ENCODE measurements at places on chromosomes 3 and 15.

DNA sequence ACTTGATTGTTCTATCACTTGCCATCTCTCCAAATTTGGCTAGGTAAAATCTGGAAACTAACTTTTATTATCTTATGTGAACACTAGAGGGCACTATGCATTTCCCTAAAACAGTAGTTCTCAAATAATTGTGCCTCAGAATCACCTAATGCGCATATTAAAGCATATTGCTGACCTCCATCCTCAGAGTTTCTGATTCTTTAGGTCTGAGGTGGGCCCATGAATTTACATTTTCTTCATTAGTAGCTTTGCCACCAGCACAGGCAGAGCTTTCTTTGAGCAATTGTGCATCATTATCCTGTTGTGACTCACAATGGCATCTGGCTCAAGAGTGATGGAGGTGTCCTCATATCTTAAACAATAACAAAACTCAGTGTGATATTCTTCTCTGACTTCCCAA, 17.5 kb upstream of the BCHE start:
- peak; percentile 33 for DNase-seq

- no peak for DNase-seq
Measured at GRCh38 chr3:61559136-61559731, 2.1 kb upstream of the PTPRG start.

DNA sequence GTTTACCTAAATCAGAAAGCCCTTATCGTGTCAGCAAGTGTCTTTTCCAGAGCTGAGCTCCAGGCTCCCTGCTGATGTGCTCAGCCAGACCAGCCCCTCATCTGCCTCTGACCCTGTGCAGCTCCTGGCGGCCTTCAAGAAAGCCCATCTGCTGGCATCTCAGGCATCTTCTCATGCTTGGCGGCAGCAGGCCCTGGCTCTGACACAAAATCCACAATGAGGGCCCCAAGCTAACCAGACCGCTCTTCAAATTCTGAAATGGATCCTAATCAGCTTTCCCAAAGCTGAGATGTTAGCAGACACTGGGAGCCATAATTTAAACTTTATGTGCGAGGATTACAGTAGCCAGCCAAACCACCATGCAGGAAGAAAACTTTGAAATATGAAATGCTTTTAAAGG, 50.8 kb upstream of the CTDSPL start:
- DNase-seq = no peak

GRCh38 chr3:168617658-168618057, 521.9 kb upstream of the GOLIM4 start:
- no peak for DNase-seq

DNA sequence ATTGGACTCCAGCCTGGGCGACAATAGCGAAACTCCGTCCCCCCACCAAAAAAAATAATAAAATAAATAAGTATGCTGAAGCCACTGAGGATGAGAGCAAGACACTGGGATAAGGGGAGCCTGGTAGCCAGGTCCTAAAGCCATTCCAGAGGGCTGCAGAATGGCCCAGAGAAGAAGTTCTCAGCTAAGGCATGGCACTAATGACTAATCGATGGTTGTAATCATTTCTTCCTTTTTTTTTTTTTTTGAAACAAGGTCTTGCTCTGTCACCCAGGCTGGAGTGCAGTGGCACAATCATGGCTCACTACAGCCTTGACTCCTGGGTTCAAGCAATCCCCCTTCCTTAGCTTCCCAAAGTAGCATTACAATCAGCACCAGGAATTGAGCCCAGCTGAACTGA, 25.6 kb upstream of the ZNF774 start:
- no peak for DNase-seq

DNA sequence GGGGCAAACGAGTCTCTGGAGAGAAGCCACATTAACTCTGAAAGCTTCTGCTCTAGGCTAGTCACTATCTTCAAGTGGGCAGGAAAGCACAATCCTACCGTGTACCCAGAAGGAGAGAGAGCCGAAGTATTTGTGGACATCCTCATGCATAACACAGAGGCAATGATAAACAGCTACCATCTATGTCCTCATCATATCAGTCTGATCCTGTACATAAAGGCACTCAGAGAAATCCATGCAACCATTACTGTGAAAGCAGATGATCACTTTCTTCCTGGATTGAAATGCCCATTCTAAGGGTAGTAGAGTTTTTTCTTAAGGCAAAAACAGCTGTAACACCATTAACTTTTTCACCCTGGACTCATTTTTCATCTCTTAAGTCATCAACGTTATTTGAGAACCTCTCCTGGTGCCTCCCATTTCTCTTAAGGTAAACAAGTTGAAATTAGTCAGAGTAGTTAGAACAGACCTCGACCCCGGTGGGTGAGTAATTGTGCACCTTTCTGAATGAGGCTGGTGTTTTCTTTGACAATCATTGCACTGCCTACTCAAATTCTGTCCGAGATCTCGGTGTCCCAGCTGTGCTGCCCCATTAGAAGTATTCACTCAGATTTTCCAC, 327.4 kb downstream of the SHQ1 start:
- DNase-seq = no peak

GRCh38 chr3:30764891-30765290, 129.6 kb downstream of the GADL1 start:
- DNase-seq = no peak

DNA sequence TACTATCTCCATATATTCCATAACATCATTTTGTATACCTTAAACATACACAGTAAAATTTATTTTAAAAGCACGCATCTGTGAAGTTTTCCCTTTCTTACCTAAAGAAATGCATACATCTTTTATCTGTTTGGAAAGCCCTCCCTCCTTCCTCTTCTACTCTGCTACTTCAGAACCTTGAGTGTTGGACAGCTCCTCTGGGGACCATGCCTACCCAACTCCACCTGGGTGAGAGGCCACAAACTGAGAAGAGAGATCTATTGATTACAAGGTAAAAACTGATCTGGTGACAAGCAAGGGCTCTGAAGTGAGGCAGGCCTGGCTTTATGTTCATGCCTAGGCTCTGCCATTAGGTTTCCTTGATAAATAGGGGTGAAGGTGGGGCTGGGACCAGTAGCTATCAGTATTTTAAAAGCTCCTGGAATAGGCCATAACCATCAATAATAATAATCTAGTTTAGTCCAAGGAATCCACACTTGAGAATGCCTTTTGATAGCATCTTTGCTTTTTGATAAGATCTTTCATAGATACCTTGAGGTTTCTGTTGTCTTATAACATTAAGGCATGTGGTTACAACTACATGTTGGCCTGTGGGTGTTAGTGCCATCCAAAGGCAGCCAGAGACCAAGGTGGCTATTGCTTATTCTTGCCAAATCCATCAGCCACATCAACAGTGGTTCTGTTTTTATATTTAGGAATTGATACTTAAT, 148.8 kb downstream of the KCNMB2 start:
- DNase-seq = peak; percentile 2

- peak; percentile 68 for DNase-seq
Measured at GRCh38 chr15:98658831-98659699, 10.7 kb downstream of the IGF1R start.

DNA sequence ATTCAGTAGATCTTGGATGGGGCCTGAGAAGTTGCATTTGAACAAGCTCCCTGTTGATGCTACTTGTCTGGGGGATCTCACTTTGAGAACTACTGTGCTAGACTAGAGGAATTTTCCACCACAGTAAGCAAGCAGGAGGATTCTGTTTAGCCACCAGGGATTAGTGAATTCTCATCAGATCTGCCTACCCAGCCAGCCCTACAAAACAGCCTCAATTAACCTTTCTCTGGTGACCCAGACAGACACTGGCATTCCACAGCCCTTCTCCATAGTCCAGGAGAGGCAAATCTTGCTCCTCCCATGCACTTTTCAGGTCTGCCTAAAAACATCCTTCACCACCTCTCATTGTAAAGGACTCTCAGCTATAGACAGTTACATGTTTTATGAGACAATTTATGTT, 16.7 kb upstream of the MYH15 start:
- no peak for DNase-seq

DNA sequence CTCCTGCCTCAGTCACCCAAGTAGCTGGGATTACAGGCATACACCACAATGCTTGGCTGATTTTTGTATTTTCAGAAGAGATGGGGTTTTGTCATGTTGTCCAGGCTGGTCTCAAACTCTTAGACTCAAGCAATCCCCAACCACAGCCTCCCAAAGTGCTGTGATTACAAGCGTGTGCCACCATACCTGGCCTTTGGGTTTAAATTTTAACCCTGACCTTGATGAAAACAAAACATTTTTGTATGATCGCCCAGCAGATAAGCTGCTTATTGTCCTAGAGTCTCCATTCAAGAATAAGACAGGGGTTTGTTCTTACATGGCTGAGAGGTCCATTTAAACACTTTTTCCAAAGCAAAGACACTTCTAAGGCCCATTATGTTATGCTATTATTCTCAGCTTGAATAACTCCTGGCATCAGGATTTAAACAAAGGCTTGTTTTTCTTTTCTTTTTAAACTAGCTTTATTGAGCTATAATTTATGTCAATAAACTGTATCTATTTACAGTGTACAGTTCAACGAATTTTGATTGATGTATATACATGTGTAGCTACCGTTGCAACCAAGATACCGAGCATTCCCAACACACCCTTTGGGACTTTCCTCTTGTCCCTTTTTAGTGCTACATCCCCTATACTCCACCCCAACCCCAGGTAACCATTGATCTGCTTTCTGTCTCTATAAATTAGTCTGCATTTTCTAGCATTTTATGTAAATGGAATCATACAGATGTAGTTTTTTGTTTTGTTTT, 1.4 kb upstream of the MUC13 start:
- DNase-seq = no peak

DNA sequence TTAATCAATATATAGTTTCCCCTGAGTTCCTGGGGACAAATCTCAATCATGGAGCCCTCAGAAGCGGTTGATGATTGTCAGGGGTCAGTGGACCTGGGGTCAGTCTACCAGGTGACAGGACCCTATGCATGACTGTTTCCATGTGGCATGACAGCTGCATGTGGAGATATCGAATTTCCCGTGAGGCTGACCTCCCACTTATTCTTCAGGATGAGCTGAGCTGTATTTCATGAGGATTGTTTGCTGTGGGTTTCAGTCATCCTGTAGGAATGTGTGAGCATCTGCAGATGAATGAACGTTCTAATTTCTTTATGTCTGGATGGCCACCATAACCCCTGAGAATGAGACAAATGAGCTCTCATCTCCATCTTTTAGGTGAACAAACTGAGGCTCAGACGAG, 93.0 kb upstream of the HES1 start:
- no peak for DNase-seq

- no peak for DNase-seq
Measured at GRCh38 chr3:153052096-153052460, 109.9 kb upstream of the RAP2B start.

DNA sequence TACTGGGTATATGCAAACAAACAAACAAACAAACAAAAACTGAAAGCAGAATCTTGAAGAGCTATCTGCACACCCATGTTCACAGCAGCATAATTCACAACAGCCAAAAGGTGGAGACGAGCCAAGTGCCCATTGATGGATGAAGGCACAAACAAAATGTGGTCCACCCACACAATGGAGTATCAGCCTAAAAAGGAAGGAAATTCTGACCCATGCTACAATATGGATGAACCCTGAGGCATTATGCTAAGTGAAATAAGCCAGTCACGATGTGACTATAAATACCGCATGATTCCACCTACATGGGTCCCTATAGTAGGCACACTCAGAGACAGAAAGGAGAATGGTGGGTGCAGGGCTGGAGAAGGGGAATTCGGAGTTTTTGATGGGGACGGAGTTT, 24.1 kb downstream of the XPC start:
- DNase-seq = no peak

GRCh38 chr15:88872106-88872505, 23.2 kb downstream of the HAPLN3 start:
- DNase-seq = no peak

DNA sequence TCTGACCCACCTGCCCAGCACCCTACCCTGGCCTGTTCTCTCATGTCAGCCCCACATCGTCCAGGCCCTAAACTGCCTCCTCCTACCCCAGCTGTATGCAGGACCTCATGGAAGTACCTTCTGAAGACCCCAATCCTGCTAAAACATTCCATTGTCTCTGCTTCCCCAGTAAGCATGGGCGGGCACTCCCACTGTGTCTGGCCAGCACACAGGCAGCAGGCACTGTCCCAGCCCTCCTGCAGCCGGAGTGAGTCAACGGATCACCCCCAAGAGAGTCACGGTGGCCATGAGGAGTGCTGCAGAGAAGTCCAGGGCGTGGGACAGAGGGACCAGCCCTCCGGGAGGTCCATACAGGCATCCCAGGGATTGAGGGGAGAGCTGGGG, 36.4 kb upstream of the SLCO2A1 start:
- DNase-seq = no peak

All from OCI-LY7 (cell line).